ENCODE measurements at places on chromosomes 12 and 14.

DNA sequence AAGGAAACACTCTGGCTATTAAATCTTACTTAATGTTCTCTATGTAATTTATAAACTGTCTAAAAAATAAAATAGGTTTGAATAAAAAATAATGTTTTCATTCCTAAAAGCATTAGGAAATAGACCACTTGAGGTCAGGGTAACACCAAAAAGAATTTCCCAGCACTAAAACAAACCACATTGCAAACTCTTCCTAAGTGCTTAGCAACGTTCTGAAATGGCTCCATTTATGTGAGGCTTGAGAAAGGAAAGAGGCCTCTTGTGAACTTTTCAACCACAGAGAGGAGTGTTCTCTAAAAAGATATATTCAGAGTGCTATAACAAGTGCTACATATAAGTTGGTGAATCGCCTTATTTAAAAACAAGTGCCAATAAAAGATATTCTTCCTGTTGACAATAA is 42.7 kb downstream of the ALX1 start:
- no peak for DNase-seq

- DNase-seq = no peak
Measured at GRCh38 chr12:22163594-22163993, 117.6 kb downstream of the CMAS start.

DNA sequence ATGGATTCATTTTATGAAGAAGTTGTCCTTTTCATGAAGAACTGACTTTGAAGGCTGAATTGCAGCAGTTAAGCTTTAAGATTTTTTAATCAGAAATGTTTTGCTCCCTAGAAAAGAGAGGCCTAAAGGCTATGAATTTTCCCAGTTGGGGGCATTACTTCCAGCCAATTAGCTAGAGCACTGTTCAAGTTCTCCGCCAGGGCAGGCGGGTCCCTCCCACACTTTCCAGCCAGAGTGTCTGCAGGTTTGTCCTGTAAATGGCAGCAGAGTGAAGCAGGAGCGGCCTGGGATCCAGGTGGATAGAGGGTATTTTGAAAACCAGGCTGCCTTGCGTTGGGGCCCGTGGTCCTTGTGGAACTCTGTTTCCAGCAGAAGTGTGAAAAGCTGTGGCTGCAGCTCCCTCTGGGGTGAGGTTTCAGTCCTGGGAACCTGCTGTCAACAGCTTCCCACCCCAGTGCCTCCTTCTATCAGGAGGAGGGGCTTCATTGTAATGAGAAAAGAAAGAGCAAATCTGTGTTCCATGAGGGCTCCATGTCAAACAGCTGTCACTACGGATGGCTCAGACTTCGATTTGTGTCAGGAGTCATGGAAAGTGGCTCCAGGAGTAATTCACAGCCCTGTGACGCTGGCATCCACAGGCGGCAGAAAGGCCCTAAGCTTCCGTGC is 210.7 kb upstream of the TMEM132C start:
- no peak for DNase-seq

- DNase-seq = no peak
Measured at GRCh38 chr12:114018669-114019068, 52.5 kb upstream of the RBM19 start.

- no peak for DNase-seq
Measured at GRCh38 chr12:50784501-50784900, 20.6 kb downstream of the ATF1 start.

DNA sequence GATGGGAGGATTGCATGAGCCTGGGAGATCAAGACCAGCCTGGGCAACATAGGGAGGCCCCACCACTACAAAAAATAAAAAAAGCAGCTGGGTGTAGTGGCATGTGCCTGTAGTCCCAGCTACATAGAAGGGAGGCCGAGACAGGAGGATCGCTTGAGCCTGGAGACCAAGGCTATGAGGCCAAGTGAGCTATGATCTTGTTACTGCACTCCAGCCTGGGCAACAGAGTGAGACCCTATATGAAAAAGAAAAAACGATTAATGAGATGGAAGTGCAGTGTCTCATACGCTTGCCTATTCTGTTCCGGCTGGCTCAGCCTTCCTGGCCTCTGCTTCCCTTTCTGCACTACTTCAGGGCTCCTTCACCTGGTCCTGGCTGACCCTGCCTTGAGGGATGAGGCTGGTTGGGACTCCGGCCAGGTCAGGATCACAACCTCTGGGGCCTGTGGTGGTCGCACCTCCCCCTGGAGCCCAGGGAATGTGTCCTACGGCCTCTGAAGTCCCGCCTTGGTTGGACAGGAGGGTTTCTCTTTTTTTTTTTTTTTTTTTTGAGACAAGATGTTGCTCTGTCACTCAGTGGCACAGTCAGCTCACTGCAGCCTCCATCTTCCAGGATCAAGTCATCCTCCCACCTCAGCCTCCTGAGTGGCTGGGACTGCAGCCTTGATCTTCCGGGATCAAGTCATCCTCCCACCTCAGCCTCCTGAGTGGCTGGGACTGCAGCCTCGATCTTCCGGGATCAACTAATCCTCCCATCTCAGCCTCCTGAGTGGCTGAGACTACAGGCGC is 10.7 kb downstream of the TEDC1 start:
- DNase-seq = no peak

DNA sequence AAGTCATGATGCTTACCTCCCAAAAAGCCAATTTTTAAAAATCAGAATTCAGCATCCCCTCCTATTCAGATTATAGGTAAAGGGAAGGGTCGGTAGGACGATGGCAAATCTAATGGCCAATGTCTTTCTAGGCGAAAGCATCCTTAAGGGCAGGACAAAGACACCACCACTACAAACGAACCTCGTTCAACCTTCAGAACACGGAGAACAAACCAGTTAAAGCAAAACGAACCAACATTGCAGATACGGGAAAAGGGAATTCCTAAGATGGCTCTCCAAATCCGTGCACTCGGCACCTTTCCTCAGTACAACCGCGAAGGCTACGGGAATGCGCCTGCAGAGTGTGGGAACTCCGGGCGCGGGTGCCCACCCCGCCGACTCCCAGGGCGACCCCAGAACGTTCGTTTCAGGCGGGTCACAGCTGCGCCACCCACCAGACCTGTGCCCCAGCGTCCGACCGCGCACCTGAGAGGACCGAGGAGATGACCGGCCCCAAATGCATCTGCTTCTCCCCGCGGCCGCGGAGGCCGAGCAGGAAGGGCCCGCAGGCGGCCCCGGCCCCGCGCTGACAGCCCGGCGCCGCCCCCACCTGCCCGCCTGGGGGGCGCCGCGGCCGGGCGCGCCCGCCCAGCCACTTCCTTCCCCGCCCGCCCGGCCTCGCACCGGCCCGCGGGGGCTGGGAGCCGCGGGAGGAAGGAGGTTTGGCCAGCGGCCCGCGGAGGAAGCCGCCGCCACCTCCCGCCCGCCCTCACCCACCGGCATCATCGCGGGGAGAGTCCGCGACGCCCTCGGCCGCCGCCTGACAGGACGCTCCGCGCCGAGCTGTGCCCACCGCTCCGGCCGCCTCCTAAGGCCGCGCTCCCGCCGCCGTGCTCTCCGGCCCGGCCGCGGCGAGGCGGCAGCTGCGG is 578 bp downstream of the PPP1R13B start:
- peak; percentile 71 for DNase-seq

DNA sequence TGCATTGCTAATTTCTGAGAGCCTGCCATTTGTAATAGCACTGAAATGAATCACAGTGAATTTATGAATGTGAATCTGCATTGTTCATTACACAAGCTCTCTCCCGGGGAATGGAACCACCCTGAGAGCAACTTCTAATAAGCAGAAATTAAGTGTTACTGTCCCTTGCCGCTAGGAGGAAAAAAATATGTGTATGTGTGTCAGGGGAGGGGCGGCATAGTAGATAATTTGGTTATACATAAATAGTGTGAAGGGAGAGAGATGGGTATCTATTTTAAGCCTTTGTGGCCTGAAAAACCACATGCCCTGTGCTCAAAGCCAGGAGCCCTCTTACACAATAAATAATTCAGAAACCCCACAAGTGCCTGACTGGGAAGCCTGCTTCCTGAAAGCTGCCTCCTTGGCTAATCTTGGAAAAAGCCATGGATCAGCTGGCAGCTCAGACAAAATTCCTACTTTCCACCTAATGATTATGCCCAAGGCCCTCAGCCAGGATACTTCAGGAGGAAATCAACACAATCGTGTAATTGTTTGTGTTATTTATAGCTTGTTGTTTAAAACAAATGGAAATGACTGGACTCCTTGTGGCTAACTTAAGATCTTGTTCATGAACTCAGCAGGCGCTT is 366.2 kb upstream of the KITLG start:
- peak; percentile 70 for DNase-seq

DNA sequence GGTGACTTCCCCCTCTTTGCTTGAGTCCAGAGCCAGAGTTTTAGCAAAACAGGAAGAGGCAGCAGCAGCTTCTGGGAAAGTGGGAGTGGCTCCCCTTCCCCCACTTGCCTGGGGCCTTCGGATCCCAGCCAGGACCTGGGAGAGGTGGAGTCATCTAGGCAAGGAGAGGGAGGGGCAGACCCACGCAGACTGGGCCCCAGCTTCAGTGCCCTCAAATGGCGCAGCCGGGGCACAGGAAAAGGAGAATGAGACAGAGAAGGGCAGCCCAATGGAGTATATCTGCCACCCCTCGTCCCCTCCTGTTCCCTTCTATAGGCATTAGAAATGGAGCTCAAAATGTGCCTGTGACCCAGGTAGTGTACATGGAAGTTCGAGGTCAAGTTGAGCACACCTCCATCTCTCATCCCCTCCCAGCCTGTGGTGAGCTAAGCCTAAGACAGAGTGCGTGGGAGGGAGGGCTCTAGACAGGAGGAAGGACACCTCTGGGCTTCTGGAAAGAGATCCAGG is 9.3 kb upstream of the HDAC7 start:
- DNase-seq = peak; percentile 86

GRCh38 chr12:58880639-58881038 is 39.7 kb downstream of the LRIG3 start:
- no peak for DNase-seq

DNA sequence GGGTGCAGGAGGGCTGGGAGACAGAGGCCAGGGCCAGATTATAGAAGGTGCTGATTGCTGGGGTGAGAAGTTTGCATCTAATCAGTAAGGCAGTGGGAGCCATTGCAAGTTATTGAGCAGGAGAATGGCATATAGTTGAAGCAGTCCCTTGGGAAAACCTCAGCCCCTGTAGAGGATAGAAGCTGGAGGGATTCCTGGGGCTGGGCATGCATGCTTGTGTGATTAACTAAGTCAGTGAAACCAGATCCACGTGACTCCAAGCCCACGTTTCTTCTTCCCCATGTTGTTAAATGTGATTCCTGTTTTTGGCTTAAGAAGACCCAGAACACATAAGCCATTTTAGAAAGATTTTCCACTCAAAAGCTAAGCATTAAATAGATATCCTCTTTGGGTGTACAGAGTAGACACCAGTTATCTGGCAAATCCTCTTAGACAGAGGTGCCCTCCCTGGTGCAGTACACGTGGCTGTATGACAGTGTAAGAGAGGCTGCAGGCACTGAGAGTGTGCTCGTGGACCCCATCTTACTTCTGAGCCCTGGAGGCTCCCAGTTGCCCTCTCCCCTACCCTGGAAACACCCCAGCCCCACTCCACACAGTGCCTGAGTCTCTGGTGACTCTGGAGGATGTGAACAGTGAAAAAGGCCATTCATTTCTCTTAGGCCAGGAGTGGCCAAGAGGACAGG is 3.2 kb downstream of the C14orf132 start:
- peak; percentile 65 for DNase-seq

DNA sequence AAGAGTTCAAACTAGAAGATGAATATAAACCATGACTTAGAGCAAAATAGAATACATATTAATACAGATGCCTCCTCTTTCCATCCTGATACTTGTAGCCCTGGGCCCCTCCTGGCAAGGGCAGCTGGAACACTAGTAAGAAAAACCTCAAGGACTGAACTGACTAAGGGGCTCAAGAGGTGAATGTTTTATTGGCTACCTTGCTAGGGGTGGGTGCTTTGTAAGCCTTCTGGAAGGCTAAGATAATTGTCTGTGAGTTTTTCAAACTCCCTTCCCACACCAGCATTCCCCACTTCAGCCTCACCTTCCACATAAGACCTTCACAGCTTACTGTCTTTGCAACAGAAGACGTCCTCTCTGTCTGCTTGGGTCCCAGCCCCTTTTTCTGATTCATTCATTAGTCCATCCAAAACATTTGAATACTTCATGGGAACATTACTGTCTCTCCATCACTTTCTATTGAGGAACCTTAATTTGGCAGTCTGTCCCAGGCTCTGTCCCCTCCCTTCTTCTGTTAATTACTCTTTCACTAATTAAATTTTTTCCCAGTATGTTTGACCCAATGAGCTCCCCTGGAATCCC is 1.1 kb upstream of the MARCHF9 start:
- no peak for DNase-seq

GRCh38 chr14:68603533-68604360 is 189.1 kb downstream of the ZFP36L1 start:
- DNase-seq = no peak

DNA sequence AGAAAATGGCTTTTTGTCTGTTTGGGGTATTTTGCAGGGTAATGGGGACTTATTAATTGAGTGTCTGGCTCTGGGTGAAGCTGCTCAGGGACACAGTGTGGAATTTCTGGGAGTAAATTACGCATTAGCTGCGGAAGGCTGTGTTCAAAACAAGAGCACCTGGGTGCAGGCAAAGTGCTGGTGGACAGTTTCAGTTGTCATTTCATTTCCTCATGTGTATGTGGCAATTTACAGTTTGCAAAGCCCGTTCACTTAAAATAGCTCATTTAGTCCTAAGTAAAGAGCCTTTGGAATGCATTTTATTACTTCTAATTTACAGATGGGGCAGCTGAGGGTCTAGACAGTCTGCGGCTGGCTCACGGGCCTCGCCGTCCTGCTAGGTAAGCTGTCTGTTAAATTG is 546.8 kb downstream of the BCL11B start:
- no peak for DNase-seq

- DNase-seq = no peak
Measured at GRCh38 chr14:100815478-100816285, 10.2 kb upstream of the MEG3 start.

- peak; percentile 86 for DNase-seq
Measured at GRCh38 chr14:103091041-103091882, 3.3 kb upstream of the EXOC3L4 start.

- no peak for DNase-seq
Measured at GRCh38 chr14:106380740-106381139, 854.4 kb downstream of the TMEM121 start.

DNA sequence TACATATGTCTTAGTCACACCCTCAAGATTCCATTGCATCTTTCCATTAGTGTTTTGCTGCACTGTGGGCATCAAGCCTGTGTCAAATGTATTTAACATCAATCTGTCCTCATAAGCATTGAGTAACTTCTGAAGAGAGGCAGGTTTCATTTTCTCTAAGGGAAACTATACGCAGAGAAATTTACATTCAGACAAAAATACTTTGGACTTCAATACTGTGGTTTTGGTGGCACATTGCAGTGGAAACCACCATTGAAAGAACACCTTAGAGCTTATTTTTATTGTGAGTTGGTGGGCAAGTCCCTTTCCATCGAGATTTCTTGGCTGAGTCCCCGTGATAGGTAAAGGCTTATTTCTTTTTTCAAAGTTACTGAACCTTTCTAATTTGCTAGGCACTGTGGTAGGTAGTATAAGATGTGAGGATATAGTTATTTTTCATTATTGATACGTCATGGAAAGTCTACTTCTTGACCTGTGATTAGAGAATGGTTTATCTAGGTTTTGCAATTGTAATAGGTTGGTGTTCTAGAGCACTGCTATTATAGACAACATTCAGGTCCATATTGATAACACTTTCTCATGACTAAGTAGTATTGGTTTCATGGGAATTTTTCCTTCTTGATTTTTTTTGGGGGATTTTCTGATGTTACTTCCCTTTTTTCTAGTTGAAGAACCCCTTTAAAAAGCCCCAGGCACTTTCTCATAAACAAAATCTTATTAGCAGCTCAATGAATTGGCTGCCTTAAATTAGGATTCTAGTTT is 81.9 kb downstream of the CFAP54 start:
- DNase-seq = no peak

GRCh38 chr14:22073801-22074200 is 400.2 kb upstream of the OR4E1 start:
- DNase-seq = no peak
